Ammon's horn (tissue), 1 donor: ENCODE measurements at places on chromosomes 16 and 17.

- DNase-seq = peak; percentile 65
Observed at GRCh38 chr17:29379084-29379991, 10.8 kb upstream of the TAOK1 start.

- DNase-seq = peak; percentile 98
Observed at GRCh38 chr17:18855831-18856569, 1.9 kb upstream of the PRPSAP2 start.

DNA sequence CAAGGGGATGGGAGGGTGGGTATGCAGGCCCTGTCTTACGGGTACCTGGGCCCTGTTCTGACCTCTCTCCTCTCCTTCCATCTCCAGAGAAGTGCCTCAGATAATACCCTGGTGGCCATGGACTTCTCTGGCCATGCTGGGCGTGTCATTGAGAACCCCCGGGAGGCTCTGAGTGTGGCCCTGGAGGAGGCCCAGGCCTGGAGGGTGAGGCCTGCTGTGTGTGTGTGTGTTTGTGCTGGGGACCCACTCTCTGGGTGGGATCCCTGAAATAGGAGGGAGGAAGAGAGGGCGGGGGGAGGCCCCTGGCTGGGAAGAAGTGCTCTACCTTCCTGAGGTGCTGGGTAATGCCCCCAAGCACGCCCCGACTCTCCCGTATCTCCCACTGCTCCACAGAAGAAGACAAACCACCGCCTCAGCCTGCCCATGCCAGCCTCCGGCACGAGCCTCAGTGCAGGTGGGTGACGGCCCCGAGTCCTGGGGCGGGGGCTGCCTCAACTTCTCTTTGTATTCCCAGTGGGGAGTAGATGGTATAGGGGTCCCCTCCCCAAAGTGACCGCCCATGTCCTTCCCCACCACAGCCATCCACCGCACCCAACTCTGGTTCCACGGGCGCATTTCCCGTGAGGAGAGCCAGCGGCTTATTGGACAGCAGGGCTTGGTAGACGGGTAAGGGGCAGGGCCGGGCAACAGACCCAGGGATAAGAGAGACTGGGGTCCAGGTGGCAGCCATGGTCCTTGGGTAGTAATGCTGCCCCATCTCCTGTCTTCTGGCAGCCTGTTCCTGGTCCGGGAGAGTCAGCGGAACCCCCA lies 7.8 kb downstream of the GRB7 start:
- no peak for DNase-seq

DNA sequence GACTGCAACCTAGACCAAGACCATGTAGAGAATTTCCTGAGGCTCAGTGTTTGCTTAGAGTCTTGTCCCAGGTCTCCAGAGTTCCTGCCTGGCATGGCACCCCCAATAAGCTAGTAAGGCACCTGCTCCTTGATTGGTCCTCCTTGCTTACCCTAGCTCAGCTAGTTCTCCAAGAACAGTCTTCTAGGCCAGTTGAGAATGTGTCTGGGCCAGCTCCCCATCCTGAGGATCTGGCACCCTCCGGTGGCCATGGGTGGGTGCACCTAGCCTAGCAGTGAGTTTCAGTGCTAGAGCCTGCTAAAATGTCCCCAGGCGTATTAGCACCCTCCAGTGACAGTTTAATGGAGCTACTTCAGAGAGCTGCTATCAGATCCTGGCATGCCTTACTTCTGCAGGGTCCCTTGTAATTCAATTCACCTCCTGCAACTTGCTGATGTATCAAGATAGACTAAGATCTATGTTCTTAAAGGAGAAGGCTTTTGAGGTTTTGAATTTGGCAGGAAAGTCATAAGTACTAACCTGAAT lies 44.4 kb upstream of the MED13 start:
- peak; percentile 25 for DNase-seq

- DNase-seq = no peak
Observed at GRCh38 chr17:40832840-40833239, 10.4 kb upstream of the KRT10 start.

DNA sequence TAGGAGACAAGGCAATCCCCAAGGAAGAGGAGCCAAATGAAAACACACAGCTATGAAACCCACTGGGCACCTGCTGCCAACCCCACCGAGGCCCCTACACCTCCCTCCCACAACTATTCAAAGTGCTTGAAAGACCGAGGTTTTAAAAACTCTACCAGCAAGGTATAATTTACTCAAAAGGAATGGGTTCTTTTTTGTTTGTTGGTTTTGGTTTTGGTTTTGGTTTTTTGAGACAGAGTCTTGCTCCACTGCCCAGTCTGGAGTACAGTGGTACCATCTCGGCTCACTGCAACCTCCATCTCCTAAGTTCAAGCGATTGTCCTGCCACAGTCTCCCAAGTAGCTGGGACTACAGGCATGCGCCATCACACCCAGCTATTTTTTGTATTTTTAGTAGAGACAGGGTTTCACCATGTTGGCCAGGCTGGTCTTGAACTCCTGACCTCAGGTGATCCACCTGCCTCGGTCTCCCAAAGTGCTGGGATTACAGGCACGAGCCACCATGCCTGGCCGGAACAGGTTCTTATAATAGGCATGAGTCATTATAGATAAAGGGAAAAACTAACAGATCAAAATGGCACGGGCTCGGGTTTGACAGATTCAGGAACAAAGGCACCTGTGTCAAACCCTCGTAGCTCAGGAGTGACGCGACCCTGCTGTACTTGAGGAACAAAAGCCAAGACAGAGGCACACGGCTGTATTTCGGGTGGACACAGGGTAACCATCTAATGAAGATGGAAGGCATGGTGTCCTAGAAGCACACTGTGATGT lies 40.7 kb downstream of the COTL1 start:
- DNase-seq = no peak

- no peak for DNase-seq
Observed at GRCh38 chr16:84825896-84826557, 6.2 kb downstream of the CRISPLD2 start.

- DNase-seq = no peak
Observed at GRCh38 chr17:22193113-22193512, 500.8 kb downstream of the KCNJ18 start.

DNA sequence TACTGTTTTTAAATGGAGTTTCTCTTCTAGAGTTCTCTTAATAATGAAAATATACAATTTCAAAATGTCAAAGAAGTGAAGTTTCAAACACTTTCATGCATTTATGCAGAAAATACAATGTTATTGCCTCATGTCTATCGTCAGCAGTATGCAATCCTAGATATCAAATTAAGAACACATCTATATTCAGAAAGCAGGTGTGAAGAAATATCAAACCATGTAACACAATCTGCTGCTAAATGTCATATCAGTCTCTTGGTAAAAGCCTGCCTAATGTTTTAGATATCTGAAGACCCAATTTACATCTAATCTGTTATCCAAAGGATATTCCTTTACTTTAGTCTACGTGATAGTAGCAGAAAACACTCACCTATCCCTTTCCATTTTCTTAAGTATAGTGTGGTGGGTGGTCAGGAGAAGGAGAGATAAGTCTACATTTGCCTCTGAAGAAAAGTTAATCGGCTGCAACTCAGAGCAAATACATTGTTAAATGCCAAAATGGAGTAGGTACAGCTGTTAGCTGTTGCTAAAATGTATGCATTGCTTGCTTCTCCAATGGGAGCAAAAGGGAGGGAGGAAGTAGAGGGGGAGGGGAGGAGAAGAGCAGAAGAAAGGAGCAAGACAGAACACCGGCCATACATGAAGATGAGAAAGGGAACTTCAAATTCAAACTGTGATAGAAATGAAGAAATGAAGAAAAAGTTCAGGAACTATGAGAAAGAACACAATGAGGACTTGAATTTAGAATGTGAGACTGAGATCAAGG lies 64.9 kb downstream of the ITFG1 start:
- no peak for DNase-seq

GRCh38 chr16:1220841-1221627 lies 4.0 kb downstream of the TPSG1 start:
- no peak for DNase-seq

DNA sequence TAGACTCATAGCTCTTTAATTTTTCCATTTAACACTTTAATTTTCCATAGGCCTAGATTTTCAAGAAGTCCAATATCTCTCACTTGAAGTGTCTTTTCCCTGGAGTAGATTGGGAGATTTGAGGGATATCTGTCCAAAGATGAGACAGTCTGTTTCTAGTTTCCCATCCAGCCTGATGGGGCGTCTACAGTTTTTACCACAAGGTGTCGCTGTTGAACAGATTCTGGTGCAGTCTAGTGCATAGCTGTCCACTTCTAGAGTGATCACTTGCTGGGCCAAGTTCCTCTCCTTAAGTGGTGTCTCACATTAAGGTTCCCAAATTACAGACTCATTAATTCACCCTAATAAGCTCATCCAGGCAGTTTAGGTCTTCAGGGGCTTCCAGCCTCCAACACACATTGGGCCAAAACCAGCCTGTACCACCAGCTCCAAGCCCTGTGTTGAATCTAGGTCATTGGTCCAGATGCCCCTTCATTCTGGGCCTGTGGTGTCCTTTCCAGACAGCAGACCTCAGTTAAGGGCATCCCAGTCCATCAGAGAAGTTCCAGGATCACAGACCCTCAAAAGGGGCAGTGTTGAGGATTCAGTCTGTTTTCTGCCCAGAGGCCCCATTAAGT lies 9.4 kb downstream of the SNX20 start:
- no peak for DNase-seq

DNA sequence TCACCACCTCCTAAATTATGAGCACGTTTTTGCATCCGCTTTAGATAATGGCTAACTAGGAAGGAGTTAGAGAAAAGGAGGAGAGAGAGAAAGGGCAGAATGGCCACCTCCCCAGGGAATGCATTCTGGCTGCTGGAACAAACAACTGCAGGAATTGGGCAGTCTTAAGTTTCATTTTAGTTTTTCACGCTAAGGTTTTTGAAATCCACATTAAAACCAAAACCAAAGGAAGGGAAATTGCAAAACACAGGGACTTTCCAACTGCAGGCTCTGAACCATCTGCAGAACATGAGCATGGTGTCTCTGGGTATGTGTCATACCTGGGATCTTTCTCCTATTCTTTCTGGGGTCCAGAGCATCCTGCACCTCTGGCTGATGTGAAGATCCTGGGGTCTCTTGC lies 12.1 kb upstream of the CCL8 start:
- no peak for DNase-seq

- no peak for DNase-seq
Observed at GRCh38 chr16:87963400-87963799, 12.2 kb downstream of the BANP start.

- DNase-seq = no peak
Observed at GRCh38 chr17:80169107-80169506, 723 bp upstream of the CARD14 start.

DNA sequence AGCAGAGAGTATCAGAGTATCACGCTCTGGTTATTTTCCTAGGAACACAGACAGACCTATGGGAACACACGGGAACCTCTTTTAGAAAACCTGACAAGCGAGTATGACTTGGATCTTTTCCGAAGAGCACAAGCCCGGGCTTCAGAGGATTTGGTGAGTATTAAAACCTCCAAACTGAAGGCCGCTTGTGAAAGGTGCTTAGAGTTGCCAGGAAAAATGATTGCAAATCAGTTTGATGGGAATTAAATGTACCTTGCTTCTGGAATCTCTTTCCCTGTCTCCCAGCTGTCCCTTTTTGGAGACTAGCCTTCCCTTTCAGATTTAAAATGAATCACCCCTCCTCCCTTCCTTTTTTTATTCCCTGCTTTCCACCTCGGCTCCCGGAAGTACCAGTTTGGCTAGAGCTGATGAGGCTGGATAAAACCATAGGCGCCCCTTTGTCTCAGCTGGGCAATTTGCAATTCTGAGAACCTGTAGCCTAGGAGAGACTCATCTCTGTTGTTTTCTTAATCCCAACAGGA lies 27.3 kb downstream of the KAT7 start:
- peak; percentile 14 for DNase-seq

DNA sequence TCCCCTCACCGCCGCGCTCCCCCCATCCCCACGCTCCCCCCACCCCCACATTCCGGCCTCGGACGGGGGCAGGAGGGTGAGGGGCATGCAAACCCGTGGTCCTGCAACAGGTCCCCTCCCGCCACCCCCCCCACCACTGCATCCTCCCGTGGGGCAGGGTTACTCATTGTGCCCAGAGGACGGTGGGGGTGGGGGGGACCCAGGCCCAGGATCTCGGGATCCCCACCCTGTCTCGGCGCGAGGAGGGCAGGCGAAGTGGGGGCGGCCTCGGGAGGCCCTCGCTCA lies 8.5 kb downstream of the SLC22A31 start:
- no peak for DNase-seq

GRCh38 chr16:78761427-78761826 lies 662.0 kb downstream of the WWOX start:
- no peak for DNase-seq

GRCh38 chr17:27904534-27905446 lies 11.6 kb upstream of the LYRM9 start:
- no peak for DNase-seq

DNA sequence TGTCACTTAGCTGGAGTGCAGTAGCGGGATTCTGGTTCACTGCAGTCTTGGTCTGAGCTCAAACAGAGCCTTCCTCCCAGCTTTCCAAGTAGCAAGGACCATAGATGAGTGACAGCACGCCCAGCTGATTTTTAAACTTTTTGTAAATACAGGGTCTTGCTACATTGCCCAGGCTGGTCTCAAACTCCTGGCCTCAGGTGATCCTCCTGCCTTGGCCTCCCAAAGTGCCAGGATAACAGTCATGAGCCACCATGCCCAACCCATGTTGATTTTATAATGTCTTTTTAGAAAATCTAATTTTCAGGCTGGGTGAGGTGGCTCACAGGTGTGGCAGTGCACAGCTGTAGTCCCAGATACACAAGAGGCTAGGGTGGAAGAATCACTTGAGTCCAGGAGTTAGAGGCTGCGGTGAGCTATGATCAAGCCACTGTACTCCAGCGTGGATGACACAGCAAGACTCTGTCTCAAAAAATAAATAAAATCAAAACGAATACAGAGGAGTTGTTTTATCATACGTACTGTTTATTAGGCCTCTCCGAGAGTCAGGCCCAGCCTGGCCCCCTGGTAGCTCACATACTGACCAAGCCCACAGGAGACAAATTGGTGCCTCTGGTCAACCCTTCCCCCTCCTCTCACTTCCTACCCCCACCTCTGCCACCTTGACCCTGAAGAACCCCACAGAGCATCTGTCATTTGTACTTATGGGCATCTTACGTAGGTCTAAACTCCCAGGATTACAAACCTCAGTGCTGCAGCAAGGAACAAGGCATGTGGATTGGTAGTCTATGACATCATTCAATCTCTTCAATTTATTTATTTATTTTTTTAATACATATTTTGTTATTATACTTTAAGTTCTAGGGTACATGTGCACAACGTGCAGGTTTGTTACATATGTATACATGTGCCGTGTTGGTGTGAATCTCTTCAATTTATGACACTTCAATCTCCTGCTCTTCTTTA lies 13.6 kb downstream of the C16orf86 start:
- DNase-seq = no peak

- peak; percentile 89 for DNase-seq
Observed at GRCh38 chr17:39687546-39688474, at the start of gene PGAP3. TSS of gene PGAP3 (minus strand) at chr17:39688057. CDS start at chr17:39688014, 43 bp downstream.

DNA sequence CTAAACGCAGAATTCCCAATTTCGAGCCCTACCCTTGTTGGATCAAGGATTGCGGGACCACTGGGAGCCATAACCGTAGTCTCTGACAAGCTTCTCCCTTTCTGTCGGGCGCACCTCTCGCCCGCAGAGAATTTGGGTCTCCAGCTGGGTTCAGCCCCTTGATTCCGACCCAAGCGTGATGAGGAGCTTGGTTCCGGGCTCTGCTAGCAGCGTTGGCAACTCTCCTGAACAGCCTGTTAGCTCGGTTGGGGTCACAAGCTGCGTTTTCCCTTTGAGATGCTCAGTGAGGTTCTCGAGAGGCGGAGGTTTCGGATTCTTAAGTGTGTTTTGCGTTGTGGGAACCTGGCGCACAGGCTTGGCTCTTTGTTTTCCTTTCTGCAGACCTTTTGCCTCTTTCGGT lies 655 bp downstream of the ATXN1L start:
- DNase-seq = peak; percentile 11

- DNase-seq = no peak
Observed at GRCh38 chr17:44444735-44445105, 55.3 kb upstream of the ITGA2B start.

- no peak for DNase-seq
Observed at GRCh38 chr16:70680495-70681381, 5.1 kb downstream of the MTSS2 start.
